ENCODE measurements at places on chromosomes 2 and 18.

- no peak for DNase-seq
Observed at GRCh38 chr2:85787981-85788340, 34.2 kb downstream of the ATOH8 start.

DNA sequence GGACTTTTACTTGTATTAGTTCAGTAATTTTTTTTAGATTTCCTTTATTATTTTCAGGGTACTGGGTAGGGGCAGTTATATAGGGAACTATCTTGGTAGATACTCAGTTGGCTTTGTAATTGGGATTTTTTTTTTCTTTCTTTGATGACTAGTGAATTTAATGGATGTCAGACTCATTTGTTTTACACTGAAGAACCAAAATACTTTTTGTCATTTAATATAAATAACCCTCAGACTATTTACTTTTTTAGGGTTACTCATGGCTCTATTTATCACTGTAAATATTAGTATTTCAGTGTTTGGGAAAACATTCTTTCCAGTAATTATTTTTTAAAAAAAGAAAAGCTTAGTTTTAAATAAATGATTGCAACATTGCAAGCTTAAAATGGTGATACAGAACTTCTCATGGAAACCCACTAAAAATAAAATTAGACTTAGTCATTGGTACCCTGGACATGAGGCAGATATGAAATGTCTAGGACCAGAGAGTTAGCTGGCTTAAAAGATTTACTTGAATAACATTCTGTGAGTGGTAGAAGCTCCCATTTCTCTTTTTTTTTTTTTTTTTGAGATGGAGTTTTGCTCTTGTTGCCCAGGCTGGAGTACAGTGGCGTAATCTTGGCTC is 74.4 kb upstream of the CYP20A1 start:
- DNase-seq, result no peak

DNA sequence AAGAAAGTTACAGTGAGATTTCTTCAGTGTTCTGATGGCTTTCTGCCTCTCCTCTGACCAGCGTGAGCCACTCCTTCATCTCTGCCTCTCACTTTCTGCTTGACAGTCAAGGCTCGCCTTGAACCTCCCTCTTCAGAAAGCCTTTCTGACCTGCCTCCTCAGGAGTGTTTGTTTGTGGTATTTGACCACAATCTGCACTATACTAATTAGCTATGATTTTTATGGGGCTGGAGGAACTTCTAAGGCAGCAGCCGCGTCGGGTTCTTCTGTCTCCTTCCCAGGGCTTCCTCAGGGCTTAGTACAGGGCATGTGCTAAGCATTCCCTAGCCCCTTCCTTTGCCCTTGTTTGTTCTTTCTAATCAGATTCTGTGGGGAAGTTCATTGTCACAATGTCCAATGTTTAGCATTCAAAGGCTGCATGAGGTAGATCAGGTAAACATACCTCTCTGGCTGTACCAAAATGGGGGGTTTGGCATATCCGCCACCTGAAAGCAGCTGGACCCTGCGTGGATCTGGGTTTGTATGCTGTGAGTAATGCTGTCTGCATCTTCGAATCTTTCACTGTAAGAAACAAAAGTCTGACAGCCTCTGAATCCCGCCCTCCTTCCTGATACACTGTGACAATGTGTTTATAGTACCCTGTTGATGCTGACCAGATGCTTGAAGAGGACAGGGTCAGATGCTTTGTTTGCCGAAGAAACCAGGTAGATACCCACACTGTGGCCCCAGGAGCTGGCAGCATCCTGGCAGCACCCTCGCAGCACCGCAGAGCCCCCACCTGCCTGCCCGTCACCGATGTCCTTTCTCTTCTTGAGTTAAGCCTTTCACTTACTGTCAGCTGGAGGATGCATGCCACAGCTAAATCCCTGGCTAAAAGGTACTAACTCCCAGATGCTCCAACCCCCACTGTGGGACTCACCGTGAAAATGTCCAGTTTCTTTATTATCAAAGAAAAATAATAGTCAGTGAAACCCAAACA is 260.8 kb upstream of the HDAC4 start:
- DNase-seq, result no peak

- peak; percentile 36 for DNase-seq
Observed at GRCh38 chr2:128091726-128092080, 703 bp downstream of the UGGT1 start.

- no peak for DNase-seq
Observed at GRCh38 chr18:13576598-13576997, 149.8 kb downstream of the FAM210A start.

DNA sequence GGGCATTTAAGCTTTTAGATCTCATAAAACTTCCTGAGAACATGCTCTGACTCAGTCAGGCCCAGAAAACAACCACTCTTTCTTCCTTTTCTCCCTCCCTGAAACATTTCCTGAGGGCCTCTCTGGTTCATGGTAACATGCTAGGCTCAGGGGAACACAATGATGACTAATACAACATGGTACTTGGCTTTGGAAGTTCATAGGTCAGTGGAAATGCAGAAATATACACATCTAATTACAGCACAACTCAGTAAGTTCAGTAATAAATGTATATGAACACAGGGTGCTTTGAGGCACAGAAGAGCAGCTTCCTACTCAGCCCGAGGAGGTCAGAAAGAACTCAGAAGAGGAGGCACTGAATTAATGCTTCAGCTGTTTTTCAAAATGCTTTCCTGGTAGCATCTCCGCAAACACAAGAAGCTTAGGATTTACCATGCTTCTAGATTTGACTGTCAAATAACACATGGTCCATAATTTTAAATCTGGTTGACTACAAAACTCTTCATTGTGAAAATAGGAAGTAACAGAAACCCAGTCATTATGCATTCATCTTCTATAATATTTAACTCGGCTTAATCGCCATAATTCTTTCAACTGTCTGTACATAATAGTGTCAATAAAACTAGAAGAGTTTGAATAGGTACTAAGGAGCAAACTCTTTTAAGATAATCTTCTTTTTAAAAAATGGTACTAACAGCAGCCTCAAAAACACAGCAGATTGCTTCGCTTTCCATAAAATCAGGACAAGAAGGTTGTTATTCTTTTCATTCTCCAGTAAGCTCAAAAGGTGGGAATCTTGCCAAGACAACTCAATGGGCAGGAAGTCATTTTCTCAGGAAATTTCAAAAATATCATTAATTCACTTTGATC is 251.3 kb downstream of the DLGAP1 start:
- DNase-seq, result no peak

DNA sequence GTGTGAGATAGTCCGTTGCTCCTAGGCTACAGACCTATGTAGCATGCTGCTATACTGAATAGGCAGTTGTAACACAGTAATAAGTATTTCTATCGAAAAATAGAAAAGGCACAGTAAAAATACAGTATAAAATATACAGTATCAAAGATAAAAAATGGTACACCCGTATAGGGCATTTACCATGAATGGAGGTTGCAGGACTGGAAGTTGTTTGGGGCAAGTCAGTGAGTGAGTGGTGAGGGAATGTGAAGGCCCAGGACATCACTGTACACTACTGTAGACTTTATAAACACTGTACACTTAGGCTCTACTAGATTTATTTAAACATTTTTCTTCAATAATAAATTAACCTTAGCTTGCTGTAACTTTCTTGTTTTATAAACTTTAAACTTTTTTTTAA is 3.5 kb downstream of the MAP3K20 start:
- no peak for DNase-seq

DNA sequence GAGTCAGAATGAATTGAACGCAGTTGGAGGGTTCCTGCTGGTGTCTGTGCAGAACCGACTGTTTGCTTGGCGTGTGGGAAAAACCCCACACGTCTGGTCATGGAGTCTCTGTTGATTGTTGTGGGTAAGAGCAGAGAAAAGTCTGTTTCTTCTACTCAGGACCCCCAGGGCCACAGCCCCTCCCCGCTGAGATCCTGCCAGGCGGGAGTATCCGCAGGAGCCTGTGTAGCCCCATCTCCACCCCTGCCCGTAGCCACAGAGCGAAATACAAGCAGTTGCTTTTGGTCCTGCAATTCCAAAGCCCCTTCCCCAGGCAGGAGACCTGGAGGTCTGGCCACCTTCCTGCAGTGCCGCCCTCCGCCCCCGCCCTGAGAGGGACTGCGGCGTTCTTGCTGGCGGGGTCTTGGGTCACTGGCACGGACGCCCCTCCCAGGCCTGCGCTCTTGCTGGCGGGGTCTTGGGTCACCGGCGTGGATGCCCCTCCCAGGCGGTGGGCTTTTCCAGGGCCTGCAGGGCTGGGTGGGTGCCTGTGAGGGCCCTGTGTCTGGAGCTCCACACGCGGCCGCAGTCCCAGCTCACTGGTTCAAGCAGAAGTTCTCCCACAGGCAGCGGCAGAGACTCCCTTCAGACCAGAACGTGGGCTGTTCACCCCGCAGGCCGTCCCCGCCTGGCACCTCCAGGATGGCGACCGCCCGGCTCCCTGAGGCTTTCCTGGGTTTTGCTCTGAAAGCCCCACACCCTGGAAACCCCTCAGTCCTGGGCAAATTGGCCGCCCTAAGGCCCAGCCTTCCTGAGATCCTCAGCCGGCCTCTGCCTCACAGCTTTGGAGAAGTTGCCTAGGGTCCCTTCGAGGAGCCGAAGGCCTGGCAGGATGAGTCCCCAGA is 76.0 kb upstream of the CTDP1 start:
- DNase-seq, result no peak

DNA sequence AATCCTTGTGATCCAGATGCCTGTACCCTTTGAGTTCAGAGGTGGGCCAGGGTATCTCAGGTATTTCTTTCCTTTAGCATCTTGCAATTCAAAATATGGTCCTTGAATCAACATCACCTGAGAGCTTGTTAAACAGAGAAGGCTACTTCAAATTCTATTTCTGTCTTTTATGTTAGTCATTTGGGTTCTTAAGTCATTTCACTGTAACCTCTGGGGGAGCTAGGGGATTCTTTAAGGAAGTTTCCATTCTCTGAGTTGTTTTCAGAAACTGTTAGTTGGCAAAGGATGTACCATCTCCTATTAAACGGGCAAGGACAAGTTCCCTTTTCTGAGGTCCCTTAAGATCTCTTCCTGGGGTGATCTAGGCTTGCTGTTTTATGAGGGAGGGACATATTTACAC is 16.6 kb downstream of the CFLAR start:
- DNase-seq, result peak; percentile 73

- DNase-seq, result no peak
Observed at GRCh38 chr2:36368438-36368837, 12.9 kb downstream of the CRIM1 start.

DNA sequence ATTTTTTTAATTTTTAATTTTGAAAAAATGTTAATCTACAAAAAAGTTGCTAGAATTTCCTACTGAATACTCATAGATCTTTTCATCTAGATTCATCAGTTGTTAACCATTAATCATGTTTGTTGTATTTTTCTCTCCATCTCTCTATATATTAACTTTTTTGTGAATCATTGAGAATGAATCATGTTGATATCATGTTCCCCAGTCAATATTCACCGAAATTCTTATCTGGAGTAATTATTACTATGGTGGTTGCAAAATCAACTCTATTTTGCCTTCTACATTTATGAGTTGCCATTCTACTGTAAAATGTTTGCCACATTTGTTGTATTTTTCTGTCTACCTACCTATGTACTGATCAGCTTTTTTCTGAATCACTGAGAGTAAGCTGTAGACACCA is 154.0 kb downstream of the SPP2 start:
- DNase-seq, result no peak

DNA sequence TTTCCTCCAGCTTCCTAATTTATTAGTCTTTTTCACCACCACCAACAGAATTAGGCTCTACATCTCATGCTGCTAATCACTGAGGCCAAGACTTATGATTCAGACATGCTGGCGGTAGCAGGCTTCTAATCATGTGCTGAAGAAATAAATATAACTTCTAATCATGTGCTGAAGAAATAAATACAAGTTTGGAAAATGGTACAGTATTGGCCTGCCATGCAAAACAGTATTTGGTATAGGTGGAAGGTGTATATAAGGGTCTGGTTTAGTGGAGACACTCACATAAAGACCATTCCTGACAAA is 240.7 kb downstream of the TGIF1 start:
- DNase-seq, result no peak

DNA sequence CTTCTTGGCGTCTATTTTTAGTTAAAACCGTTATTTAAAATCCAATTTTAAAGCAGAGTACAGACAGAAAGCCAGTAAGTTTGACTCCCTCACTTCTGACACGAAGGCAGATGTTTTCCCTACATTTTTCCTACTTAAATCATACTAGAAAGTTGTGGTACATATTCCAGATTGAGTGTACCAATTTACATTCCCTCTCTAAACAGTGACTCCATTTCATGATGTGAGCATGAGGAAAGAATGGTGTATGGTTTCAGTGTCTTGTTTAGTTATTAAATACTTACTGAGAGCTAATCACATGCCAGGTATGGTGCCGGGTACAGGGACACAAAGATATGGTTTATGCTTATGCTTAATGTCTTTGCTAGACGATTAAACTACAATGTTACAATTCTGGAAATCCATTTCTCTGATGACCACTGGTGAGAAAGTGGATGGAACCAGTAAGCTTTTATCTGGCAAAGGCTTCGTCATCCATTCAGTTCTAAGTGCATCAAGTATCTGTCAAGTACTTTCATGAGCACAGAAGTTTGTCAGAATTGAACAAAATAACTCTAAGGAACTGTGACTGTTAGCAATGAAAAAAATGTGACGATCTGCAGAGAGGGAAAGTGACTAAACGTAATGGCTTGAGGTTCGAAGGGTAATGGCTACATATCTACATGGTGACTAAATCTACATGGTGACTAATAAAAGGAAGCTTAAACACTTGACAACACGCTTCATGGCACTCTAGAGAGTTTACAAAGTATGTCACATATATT is 25.7 kb downstream of the MAP4K3 start:
- DNase-seq, result peak; percentile 22

DNA sequence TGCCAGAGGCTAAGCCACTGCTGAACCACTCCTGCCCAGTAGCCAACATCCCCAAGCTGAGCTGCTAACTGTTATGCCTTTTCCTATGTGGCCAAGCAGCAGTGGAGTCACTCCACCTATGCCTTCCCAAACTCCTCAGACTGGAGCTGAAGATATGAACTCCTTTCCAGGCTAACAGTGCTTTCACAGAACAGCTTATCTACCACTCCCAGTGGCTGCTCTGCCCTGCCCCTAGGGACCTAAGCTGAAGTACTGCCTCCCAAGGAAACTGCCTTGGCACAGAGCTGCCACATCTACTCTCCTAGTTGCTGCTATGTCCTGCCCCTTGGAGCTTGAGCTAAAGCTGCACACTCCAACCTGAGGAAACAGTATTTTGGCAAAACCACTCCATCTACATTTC is 275.9 kb downstream of the RBM43 start:
- no peak for DNase-seq

- DNase-seq, result no peak
Observed at GRCh38 chr18:75502286-75502685, 74.8 kb upstream of the SMIM21 start.

GRCh38 chr18:22324191-22325131 is 93.3 kb downstream of the CTAGE1 start:
- no peak for DNase-seq

Measured in activated CD4-positive, alpha-beta T cell treated with anti-CD3 and anti-CD28 coated beads, Interleukin-2, Interleukin-4, amounts not matched to agents 100 ng/mL and 50 ng/mL, durations not matched to agents 16 hours and 8 hours (primary cell).